ENCODE measurements at places on chromosomes 3 and 15.
A peak's percentile ranks its signal among the peaks of the same experiment; 100 is the strongest.

GRCh38 chr15:98651581-98652220 is 3.4 kb downstream of the IGF1R start:
- DNase-seq, result no peak

GRCh38 chr3:195008816-195009215 is 262.1 kb downstream of the XXYLT1 start:
- no peak for DNase-seq

- no peak for DNase-seq
These were observed 47.5 kb downstream of the PRTG start for GRCh38 chr15:55695432-55695831.

GRCh38 chr3:12963922-12964701 is 109.1 kb downstream of the IQSEC1 start:
- peak; percentile 69 for DNase-seq

- DNase-seq, result no peak
These were observed 37.5 kb downstream of the CHAC1 start for GRCh38 chr15:40990789-40991188.

DNA sequence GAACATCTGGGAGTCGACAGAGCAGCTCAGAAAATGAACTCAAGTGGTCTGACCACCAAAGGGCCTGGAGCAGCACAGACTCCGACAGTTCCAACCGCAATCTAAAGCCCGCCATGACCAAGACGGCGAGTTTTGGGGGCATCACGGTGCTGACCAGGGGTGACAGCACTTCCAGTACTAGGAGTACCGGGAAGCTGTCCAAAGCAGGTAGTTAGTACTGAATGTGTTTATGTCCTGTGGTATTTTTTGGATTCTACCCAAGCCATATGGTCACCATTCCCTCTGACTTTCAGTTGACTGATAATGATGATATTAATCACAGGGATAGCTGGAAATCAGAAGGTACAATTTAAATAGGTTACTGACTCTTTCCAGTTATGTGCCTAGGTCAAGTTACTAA is 82.3 kb downstream of the ARPP21 start:
- DNase-seq, result no peak

- DNase-seq, result peak; percentile 91
These were observed 88.0 kb downstream of the LRRK1 start for GRCh38 chr15:101006931-101007691.

DNA sequence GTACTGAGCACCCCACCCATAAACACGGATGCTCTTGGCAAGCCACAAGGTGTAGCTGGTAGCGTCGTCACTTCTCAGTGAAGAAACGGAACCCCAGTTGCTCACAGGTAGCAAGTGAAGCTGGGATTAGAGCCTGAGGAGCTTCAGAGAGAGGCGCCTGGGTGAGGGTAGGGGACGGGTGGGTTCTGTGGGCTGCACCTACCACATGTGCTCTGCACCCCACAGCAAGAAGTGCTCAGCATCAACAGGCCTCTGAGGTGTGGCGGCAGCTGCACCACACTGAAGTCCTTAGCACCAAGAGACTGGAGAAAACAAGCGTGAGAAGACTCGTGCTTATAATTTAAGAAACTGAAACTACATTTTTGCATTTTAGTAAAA is 9.8 kb downstream of the MAP6D1 start:
- DNase-seq, result no peak

GRCh38 chr3:18557216-18557615 is 132.1 kb upstream of the SATB1 start:
- DNase-seq, result no peak

- no peak for DNase-seq
These were observed 315.3 kb upstream of the UBE2E2 start for GRCh38 chr3:22887664-22888291.

DNA sequence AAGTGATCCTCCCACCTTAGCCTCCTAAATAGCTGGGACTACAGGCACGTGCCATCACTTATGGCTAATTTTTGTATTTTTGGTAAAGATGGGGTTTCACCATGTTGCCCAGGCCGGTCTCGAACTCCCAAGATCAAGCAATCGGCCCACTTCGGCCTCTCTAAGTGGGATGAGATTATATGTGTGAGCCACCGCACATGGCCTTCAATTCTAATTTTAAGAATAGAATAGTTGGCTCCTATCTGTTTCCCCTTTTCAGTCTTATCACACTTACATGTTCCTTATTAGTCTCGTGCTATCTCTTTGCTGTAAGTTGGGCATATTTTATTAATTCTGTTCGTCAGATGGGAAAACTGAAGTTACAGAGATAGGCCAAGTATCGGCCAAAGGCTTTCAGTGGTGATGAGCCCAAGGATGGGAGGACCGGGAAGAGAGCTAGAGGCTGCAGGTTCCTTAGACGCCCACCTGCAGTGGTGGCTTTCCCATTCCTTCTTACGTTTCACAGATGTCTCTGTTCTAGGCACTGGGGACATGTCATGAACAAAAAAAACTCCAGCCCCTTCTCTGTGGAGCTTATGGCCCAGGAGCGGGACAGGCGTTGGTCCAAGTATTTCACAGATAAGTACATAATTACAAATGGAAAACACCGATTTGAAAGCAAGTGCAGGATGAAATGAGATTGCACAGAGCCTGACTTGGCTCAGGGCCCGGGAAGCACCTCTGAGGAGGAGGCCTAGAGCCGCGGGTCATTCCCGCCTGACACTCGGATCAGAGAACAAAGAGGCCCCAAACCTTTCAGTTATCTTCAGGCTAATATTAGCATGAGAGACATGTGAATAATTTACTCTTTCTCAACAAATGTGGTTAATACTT is 91.1 kb upstream of the KLF13 start:
- no peak for DNase-seq

DNA sequence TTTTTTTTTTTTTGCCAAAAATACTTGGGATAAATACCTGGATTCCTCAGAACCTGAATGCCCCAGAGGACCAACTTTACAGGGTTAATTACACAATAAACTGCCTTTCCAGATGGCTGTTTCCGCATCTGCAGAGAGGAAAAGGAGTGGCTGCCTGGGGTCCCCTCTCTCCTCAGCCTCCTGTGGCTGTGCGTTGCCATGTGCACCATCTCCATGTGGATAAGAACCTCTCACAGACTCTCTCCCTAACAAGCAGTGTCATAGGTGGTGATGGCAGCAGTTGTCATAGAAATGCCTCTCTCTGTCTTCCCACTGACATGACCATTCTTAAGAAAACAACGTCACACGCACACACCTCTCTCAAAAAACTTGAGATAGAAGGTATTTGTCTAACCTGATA is 179.4 kb downstream of the RPLP1 start:
- no peak for DNase-seq

DNA sequence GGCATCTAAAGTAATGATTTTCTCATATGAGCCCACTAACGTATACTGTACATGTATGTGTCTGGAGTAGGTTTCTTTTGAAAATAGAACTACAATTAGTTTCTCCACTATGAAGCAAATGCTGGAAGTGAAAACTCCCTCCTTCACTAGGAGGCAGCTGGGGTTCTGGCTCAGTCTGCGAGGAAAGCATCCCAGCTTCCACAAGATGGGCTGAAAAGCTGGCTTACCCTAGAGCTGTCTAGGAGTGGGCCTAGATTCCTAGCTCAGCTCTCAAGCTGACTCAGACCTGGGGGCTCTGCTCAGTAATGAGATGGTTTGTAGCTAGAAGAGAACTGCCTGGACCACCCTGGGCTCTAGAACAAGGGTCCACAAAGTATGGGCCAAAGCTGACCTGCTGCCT is 268.3 kb downstream of the THRB start:
- no peak for DNase-seq

DNA sequence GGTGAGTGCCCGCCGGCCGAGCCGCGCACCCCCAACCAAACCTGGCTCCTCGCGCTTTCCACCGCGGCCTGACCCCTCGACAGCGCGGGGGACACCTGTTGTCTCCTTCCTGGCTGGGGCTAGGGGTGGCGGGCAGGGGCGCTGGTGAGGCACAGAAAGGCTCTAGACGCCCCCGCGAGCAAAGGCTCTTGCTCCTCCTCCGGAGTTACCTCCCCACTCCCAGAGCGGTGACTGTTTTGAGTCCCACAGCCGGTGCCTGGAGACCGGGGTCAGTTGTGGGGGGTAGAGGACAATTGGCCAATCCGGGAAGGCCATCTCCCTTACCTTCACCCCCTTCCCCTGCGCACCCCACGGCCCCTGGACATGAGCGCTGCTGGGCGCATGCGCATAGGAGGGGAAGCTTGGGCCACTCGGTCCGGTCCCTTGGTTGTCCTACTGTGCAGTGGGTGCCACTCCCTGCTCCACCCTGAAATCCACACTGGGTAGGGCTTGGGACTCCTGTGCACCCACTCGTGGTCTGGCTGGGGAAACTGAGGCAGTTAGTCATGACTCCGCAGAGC is 554 bp downstream of the CHST13 start:
- peak; percentile 54 for DNase-seq

DNA sequence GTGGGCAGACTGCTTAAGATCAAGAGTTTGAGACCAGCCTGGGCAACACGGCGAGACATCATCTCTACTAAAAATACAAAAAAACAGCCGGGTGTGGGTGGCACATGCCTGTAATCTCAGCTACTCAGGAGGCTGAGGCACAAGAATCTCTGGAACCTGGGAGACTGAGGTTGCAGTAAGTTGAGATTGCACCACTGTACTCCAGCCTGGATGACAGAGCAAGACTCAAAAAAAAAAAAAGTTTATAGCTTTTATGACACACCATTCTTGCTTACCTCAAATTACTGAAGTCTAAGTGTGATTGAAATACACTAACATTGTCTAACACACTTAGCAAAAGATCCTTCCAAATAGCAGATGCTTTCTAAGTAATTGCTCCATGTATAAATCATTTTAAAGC is 207.6 kb downstream of the STAG1 start:
- DNase-seq, result no peak

DNA sequence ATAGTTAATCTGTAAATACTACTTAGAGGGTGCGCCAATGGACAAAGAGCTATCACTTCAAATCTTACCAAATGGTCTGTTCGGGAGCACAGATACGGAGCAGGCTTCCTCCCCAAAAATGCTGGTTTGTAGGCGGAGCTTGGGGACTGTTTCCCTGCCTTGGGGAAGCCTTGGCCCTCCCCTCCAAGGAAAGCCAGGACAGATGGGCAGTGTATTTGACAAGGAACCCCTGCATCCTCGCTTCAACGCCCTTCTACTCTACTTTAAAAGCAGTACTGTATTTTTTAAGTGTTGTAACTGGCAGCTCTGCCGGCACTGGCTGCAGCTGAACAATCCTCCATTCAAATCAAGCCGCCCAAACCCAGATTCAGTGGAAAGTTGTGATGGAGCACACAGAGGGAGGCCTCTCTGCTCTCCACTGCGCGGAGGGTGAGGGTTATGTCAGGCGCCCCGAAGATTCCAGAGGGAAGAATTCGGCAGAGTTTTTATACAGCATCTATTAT is 83.1 kb upstream of the FNDC3B start:
- no peak for DNase-seq

GRCh38 chr3:100352296-100353231 is 18.0 kb downstream of the NIT2 start:
- DNase-seq, result no peak

DNA sequence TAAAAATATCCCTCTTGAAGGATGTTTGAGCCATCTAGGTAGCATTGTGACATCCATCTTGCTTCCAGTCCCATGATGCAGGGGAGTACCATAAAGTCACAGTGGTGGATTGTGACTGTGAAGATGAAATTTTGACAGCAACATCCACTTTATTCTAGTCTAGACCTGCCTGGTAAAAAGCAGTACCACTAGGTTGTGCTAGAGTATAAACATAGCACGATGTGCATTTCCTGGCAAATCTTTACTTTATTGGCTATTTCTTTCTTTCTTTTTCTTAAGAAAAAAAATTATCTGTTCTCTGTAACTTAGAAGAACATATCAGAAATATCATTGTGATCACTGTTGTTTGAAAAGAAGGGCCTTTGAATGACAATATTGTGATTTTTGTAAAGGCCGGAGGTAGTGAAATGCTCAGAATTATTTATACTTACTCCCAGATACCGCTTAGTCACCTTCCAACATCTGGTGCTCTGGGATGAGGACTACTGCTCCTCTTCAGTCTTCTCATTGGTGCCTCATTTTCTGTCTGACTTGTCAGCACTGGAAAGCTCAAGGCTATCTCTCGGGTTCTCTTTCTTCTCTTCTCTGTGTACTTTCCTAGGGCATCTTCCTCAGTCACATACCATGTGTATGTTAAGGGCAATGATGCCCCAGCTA is 35.6 kb downstream of the AGBL1 start:
- no peak for DNase-seq

DNA sequence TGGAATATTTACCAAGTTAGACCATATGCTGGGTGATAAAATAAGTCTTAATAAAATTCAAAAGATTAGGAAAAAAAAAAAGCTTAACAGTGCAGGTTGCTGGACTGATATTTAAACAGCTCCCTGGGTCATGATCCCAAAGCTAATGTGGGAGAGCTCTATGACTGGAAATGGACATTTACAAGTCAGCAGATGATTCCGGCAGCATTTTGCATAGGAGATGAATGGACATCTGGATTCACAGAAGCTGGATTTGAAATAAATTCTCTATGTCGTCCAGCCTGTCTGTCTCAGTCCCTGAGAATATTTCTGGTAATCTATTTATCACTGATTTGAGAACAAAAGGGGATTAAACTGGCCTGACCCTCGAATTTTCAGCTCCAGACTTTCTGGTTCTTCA is 52.3 kb upstream of the KLHL25 start:
- no peak for DNase-seq

Data from aorta (tissue), 5 donors.